Right cardiac atrium (tissue), 5 donors: ENCODE measurements at places on chromosomes 1 and 21. TPM values are rescaled to one million over a fixed set of nuclear protein-coding genes. Genes with fewer than 3 reads are reported as not detected.

The MROH7 gene
- total RNA-seq = 7.5 TPM

The SELE gene
- 0.31 TPM for total RNA-seq

The MAP3K21 gene
- total RNA-seq = 0.47 TPM

The C8B gene
- not detected for total RNA-seq

The G0S2 gene
- total RNA-seq = 276 TPM
